Femur (tissue), 1 donor: ENCODE measurements at places on chromosomes 4 and X.
A peak's percentile ranks its signal among the peaks of the same experiment; 100 is the strongest.

GRCh38 chr4:52588771-52589591, 70.1 kb downstream of the USP46 start:
- peak; percentile 45 for DNase-seq

DNA sequence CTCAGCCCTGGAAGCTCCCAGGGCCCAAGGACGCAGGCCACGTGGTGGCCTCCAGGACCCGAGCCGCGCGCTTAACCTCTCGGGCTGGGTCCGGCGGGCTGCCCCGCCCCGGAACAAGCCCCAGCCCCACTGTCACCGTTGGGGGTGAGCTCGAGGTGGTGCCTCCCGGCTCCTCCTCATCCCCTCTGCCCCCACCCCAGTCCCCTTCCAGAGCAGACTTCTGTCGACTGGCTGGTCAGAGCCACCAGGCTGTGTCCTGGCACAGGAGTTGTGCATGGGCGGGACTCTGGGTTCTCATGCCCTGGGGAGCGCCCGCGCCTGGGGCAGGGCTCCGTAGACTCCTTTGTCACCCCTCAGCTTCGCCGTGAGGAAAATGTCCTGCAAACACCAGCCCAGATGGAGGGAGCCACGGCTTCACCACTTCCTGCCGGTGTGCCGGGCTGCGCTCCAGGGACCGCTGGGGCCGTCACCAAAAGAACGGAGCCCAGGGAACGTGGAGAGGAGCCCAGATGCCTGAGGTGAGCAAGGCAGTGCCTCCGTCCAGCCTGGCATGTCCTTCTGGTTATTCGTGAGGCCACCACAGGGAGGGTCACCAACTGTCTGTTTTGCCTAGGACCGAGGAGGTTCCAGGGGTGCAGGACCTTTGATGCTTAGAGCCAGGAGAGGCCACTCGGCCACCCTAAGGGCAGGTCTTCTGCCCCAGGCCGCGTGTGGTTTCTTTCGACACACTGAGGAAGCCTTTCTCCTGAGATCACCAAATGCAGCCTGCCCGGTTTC, 7.1 kb upstream of the RGS12 start:
- peak; percentile 70 for DNase-seq

GRCh38 chr4:102324730-102325129, 20.6 kb downstream of the SLC39A8 start:
- no peak for DNase-seq

DNA sequence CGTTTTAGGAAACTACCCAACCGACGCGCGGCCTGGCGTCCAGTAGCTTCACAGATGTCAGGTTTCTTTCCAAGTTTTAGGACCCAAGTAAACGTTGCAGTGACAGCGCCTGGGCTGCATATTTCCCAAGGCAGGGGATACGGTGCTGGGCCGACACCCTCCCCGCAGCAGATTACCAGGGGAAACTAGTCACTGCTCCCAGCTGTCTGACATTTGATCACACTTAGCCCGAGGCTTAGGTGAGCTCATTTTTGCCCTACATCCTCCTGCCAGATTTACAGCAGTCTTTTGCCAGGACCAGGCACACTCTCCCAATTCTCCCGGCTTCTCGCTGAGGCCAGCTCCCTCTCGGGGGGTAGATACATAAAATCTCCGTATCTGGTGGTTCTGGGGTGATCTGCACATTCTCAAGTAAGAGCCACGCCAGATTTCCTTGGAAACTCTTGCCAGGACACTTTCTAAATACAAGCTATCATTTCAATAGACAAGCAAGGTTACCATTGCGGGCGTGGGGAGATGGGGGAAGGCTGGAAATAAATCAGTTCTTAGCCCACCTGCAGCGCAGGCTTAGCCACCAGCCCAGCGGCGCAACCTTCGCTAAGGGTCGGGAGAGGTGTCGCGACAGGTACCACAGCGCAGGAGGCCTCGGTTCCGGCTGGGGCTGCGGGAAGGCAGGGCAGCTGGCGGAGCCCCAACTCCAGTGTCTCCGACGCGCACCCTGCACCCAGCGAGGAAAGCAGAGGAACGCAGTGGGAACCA, 2.5 kb upstream of the SOX3 start:
- DNase-seq: no peak

DNA sequence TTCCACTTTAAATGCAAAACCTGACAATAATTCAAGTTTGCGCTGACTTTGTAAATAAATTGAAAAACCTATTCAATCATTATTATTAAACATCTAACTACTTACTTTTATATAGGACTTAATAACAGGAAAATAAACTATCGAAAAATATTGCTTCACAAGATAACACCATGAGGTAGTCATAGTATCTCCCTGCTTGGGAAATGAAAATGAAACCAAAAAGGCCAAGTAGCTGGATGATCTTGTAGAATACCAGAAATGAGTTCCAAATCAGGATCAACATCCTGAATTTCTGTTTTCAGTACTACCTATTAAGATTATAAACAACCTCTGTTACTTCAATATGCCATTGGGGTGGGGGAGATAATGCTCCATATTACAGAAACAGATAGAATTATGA, 58.9 kb downstream of the CHIC2 start:
- DNase-seq: no peak

GRCh38 chrX:3271183-3271833, 75.1 kb downstream of the MXRA5 start:
- DNase-seq: no peak

GRCh38 chrX:150688911-150689451, 4.2 kb upstream of the MTMR1 start:
- no peak for DNase-seq

- no peak for DNase-seq
These were observed 111.6 kb downstream of the MAGEB17 start for GRCh38 chrX:16278927-16279326.

GRCh38 chr4:1862055-1862911, 6.3 kb upstream of the LETM1 start:
- DNase-seq: no peak

DNA sequence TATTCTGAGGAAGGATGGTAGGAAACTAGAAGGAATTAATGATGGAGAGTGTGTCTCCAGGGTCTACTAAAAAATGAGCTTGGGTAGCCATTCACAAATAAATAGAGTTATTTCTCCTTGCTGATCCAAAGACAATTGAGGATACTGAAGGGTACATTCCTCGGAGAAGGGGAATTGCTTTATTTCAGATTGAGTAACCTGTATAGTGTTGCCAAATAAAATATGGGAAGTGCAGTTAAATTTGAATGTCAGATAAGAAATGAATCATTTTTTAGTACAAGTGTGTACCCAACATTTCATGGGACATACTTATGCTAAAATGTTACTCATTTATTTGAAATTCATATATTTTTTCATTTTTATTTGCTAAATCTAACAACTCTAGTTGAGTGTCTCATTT, 16.0 kb upstream of the VSIG1 start:
- no peak for DNase-seq

- peak; percentile 85 for DNase-seq
These were observed at the start of gene FHIP1A for GRCh38 chr4:151408630-151409469. FHIP1A (plus strand) TSS chr4:151409176; CDS start chr4:151566260, 157,084 bp downstream.

DNA sequence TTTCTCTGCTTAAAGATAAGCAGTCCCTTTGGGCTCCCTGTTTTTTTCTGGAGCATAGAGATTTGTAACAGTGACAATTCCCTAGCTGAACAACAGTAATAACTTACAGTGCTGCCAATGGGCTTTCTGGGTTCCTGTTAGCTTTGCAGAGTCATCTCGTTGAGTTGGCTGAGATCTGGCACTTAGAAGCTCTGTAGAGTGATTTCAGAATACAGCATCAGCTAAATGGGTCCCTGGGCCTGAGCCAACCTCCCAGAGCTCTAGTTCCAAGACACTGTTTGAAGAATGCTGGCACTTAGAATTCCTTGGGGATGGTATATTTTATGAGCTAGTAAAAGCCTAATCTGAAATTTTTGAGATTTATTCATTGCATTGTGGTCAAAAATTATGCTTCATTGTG, 43.5 kb upstream of the SERTM2 start:
- no peak for DNase-seq

DNA sequence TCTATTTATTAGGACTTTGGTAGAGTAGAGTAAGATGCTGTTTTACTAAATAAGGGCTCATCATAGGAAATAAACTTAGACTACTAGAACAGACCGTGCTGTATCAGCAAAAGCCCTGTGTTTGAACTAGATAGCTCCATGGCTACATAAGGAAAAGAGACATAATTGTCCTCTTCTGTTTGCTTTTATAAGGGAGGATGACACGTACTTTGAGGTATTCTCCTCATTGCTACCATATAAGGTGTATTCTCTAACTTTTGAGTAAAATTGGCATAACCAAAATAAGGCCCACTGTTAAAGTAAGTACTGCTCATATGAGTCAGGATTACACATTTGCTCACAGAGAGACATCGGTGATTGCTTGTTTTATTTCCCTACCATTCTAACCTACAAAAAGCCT, 64.3 kb downstream of the PDLIM5 start:
- DNase-seq: no peak

- DNase-seq: peak; percentile 63
These were observed 33.0 kb upstream of the TMEM131L start for GRCh38 chr4:153432965-153433753.

- DNase-seq: no peak
These were observed 89.0 kb downstream of the KDR start for GRCh38 chr4:55036405-55036804.

DNA sequence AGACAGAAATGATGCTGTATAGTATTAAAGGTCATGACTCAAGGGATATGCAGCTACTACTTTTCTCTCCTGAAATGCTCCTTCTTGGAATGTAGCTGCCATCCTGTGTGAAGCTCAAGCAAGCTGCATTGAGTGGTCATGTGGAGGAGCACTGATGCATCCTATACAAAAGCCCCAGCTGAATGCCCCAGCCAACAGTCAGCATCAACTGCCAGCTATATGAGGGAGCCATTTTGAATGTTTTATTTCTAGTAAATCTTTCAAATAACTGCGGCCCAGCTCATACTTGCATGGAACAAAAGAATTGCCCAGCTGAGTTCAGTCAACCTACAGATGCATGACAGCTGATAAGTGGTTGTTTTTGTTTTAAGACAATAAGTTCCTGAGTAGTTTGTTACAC, 165.0 kb upstream of the GEMIN8 start:
- no peak for DNase-seq

- DNase-seq: no peak
These were observed 31.1 kb upstream of the SH3D19 start for GRCh38 chr4:151356510-151356909.

GRCh38 chrX:148448686-148449085, 51.7 kb upstream of the AFF2 start:
- no peak for DNase-seq
